ENCODE measurements at places on chromosomes 6 and 20. TPM values are rescaled to one million over a fixed set of nuclear protein-coding genes. Genes with fewer than 3 reads are reported as not detected.
A peak's percentile ranks its signal among the peaks of the same experiment; 100 is the strongest.

Gene ID1
- polyA plus RNA-seq, result 245 TPM

Gene PDE10A
- polyA plus RNA-seq, result 2.7 TPM

Gene FUT9
- 0.03 TPM for polyA plus RNA-seq

Gene MEI4
- polyA plus RNA-seq, result 0.09 TPM

Gene MRAP2
- polyA plus RNA-seq, result 1.7 TPM

Gene FLRT3
- polyA plus RNA-seq, result 96.3 TPM

GRCh38 chr6:81331526-81331925, 421.0 kb downstream of the TENT5A start:
- no peaks in the 10 kb centered on the region for H3K36me3 ChIP-seq
- no peak for DNase-seq
- no peaks in the 10 kb centered on the region for H3K4me1 ChIP-seq
- no peak overlapping the region for H3K4me3 ChIP-seq
- H3K27ac ChIP-seq, result no peak overlapping the region
- H3K27me3 ChIP-seq, result no peaks in the 10 kb centered on the region

DNA sequence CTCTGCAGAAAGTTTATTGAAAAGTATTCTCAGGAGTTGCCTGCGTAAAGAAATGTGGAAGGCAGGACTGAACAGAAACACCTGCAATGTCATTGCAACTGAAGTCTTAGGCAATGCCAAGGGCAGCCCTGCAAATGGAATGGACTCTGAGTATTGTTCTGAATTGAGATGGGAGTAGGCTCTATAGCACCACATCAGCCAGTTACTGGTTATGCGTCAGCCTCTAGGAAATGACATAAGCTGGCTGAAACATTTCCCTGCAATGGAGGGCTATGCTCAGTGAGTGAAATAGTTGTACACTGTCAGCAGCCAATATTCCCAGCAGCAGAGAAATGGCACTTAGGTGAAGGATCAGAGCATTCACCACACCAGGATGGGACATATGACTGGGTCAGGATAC, 13.8 kb upstream of the GJE1 start:
- H3K27ac ChIP-seq, result no peak overlapping the region
- no peaks in the 10 kb centered on the region for H3K27me3 ChIP-seq
- H3K4me3 ChIP-seq, result no peak overlapping the region
- DNase-seq, result no peak
- no peaks in the 10 kb centered on the region for H3K36me3 ChIP-seq
- H3K4me1 ChIP-seq, result no peaks in the 10 kb centered on the region

DNA sequence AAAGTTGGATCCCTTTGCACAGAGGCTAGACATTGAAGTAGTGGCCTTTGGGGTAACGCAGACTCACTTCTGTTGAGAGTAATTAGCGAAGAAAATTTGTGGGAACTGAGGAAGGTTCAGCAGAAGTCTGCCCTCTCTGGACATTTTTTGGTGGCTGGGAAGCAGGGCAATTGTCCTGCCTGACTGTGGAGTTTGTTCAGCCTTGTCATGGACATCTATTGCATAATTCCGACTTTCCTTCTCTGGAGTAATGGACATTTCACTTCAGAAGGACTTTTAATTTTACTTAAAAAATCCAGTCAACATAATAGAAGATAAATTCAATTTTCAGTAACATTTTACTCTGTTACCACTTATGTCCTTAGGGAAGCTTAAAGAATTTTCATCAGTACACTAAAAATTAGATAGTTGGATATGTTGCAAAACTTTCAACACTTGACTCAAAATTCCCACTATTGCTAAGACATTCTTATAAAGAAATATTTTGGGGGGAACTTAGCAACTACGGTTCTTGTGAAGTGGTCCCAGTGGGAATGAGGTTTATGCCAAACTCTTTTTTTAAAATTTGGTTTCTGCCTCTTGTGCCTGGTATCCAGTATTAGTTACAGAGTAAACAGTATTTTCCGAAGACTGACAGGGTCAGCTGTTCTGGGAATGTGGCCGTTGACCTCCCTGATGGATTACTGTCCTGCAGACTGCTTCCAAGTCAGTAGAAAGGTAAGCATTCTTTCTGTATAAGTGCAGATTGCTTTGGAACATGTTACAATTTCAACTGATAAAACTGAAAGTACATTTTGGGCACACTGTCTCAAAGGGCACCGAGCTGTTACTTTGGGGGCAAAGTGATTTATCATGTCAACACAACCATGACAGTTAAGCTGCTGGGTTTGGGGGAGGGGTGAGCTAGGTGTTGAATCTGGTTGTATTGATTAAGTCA, 100.6 kb upstream of the MLIP start:
- H3K4me1 ChIP-seq, result peaks cover 10% of the 10 kb centered on the region
- no peaks in the 10 kb centered on the region for H3K36me3 ChIP-seq
- no peaks in the 10 kb centered on the region for H3K27me3 ChIP-seq
- peak overlapping the region; percentile 13 for H3K27ac ChIP-seq

GRCh38 chr6:102488729-102489128, 1095.2 kb downstream of the GRIK2 start:
- H3K27ac ChIP-seq, result no peak overlapping the region
- no peak for DNase-seq
- H3K4me3 ChIP-seq, result no peak overlapping the region
- H3K4me1 ChIP-seq, result no peaks in the 10 kb centered on the region
- no peaks in the 10 kb centered on the region for H3K36me3 ChIP-seq

DNA sequence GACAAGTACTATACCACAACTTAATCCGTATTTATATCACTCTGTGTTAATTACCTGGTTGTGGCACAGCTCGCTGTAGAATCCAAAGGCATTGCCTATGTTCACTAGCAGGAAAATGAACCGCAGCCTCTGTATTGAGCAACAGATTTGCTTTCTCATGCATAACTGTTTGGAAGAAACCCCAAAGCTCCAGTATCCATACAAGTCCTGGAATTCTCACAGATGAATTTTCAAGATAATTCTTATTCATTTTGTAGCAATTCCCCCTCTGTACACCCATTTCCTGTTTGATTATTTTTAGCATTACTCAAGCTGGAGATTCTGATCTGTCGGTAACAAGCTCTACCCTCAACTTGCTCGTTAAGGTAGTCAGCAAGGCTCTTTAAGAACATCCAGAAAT, 63.5 kb downstream of the STMND1 start:
- DNase-seq, result no peak
- H3K27ac ChIP-seq, result no peak overlapping the region
- no peaks in the 10 kb centered on the region for H3K27me3 ChIP-seq
- no peak overlapping the region for H3K4me3 ChIP-seq
- no peaks in the 10 kb centered on the region for H3K4me1 ChIP-seq

DNA sequence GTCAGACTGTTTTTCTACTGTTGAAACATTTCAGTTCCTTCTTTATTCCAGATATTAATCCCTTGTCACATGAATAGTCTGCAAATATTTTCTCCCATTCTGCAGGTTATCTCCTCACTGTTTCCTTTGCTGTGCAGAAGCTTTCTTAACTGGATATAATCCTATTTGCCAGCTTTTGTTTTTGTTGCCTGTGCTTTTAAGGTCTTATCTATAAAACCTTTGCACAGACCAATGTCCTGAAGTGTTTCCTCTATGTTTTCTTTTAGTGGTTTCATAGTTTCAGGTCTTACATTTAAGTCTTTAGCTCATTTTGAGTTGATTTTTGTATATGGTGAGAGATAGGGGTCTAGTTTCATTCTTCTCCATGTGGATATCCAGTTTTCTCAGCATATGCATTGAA, 19.2 kb downstream of the NCOA6 start:
- H3K36me3 ChIP-seq, result peaks cover 3% of the 10 kb centered on the region
- DNase-seq, result no peak
- no peaks in the 10 kb centered on the region for H3K4me1 ChIP-seq
- no peaks in the 10 kb centered on the region for H3K27me3 ChIP-seq
- no peak overlapping the region for H3K4me3 ChIP-seq

DNA sequence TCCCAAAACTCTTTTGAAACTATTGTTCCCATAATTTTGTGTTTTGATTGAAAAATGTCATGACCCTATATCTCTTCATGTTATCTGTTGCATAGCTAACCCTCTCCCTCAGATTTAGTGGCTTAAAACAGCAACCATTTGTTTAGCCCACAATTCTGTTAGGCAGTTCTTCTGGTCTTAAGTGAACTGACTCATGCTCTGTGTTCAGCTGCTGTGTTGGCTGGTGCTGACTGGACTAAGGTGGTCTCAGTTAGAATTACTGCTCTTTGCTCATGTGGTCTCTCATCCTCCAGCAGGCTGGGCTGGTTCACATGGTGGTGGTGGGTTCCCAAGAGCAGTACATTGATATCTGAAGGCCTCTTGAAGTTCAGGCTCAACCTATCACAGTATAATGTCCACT, 80.8 kb downstream of the KHDC1L start:
- no peaks in the 10 kb centered on the region for H3K4me1 ChIP-seq
- H3K27me3 ChIP-seq, result no peaks in the 10 kb centered on the region
- no peaks in the 10 kb centered on the region for H3K36me3 ChIP-seq
- H3K27ac ChIP-seq, result no peak overlapping the region
- no peak overlapping the region for H3K4me3 ChIP-seq
- no peak for DNase-seq

- no peaks in the 10 kb centered on the region for H3K36me3 ChIP-seq
- no peaks in the 10 kb centered on the region for H3K27me3 ChIP-seq
- H3K4me3 ChIP-seq, result no peak overlapping the region
- DNase-seq, result no peak
Measured at GRCh38 chr6:33742837-33743236, 3.9 kb downstream of the IP6K3 start.

DNA sequence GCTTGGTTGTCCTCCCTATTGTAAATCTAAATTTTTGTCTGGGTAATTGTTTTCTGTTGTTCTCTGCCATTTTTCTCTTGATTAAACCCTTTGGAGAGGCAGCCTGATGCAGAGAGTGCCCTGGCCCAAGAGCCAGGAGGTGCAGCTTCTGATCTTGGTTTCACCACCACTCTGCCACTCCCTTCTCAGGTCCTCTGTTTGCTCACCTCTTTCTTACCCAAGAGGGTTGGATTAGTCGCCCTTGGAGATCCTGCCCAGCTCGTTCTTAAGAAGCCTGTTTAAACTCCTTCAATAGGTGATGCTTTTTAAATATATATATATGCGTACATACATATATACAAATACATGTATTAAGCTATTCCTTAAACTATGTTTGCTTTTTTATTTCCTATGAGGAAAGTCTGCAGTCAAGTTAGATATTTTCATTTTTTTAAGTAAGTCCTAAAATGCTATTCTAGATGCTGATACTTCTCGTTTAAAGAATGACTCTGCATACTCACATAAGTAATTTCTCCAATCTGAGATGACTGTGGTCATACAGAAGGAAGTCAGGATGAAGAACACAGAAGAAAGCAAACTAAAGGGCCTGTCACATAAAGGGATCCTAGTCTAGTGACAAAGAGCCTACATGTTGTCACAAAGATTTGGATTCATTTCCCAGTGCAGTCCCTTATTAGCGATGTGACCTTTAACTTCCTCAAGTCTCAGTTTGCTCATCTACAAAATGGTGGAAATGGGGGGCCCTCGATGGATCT, 19.9 kb downstream of the TPD52L1 start:
- no peaks in the 10 kb centered on the region for H3K27me3 ChIP-seq
- H3K36me3 ChIP-seq, result no peaks in the 10 kb centered on the region
- no peaks in the 10 kb centered on the region for H3K4me1 ChIP-seq
- DNase-seq, result no peak
- H3K27ac ChIP-seq, result no peak overlapping the region
- no peak overlapping the region for H3K4me3 ChIP-seq

- H3K27ac ChIP-seq, result no peak overlapping the region
- H3K27me3 ChIP-seq, result no peaks in the 10 kb centered on the region
- H3K36me3 ChIP-seq, result no peaks in the 10 kb centered on the region
- DNase-seq, result no peak
- no peaks in the 10 kb centered on the region for H3K4me1 ChIP-seq
Measured at GRCh38 chr6:96304997-96305396, 216.6 kb upstream of the UFL1 start.

Measured in large intestine (tissue), 12 donors.